ENCODE measurements at places on chromosomes 2 and 18.
A peak's percentile ranks its signal among the peaks of the same experiment; 100 is the strongest.

DNA sequence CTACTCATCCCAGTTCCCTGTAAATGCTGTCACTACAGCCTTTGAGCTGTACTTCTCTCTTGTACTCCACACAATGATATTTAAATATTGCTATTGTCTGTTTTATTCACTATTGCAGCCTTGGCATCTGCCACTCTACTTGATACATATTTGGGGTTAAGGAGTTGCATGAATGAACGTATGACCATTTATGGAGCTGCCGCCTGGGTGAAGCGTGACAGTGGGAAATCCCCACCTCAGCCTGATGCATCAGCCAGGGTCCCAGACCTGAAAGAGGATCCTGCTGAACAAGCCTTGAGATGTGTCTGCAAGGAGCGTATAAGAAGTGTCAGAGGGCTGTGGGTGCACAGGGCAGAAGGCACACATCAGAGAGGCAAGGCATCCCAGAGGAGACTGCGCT, 39.1 kb downstream of the MRPL35 start:
- DNase-seq = no peak

- DNase-seq = peak; percentile 59
Measured at GRCh38 chr2:180730976-180731375, 249.4 kb upstream of the UBE2E3 start.

GRCh38 chr2:70984228-70984575, 5.8 kb downstream of the ANKRD53 start:
- DNase-seq = no peak

DNA sequence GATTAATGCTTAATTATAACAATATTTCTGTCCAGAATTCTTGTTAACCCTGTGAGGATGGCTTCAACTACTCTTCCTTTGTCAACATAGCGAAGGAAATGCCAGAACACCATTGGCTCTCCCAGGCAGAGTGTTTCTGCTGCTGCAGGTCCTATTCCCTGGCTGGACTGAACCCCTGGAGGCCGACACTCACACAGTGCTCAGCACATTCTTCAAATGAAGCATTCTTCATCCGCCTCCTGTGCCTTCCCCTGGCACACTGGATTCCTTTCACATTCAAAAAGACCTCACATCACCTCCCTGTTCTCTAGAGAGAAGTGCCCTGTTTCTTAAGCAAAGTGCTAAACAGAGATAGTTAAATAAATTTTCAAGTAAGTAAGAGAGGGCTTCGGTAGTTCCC, 187.3 kb upstream of the MSH6 start:
- no peak for DNase-seq

DNA sequence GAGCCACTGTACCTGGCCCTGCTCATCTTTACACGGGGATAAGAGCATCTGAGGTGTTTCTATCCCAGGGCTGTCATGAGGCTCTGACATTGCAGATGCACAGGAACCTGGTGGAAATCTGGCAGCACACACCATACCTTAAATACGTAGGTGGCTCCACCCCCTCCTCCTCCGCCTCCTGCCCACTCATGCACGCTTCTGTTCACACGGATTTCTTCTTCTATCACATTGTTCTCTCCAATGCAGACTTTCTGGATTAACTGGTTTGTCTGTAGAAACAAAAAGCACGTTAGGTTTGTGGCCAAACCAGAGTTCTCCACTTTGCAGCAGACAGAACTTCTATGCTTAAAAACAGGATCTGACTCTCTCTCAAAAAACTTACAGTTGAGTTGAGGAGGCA, 118.2 kb downstream of the CLIP4 start:
- no peak for DNase-seq

GRCh38 chr2:238865744-238866355, 18.0 kb downstream of the TWIST2 start:
- DNase-seq = no peak

DNA sequence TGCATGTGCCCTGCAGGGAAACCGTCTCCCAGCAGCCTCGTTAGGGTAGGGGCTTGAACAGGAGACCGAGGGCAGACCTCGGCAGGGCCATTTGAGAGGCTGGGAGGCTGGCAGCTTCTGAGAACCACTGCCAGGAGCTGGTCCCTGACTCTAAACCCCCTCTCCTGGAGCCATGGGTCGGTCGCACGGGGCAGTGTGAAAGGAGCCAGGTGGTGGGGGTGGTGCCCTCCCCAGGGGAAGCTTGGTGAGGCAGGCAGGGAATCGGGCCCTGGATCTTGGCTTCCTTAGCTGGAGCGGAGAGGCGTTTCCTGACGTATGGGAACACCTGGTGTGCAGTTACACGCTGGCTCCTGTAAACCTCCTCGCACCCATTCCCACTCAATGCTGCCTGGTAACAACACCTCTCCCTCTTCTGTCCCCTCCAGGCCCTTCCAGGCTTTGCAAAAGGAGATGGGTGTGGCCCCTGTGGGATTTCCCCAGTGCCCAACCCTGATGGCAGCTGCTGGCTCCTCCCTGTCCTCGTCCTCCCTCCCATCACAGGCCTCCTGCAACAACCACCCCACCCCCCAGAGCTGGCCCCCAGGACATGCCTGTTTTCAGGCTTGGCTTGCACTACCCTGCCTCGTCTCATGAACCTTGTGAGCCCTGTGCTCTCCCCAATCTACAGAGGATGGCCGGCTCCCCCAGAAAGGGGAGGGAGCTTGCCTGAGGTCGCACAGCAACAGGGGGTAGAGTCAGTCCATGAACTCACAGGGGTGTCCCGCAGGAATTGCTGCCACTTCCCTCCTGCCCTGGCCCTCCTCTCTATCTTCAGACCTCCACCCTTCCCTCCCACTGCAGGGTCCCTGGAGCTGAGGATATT, 24.4 kb downstream of the ADRA2B start:
- DNase-seq = no peak

DNA sequence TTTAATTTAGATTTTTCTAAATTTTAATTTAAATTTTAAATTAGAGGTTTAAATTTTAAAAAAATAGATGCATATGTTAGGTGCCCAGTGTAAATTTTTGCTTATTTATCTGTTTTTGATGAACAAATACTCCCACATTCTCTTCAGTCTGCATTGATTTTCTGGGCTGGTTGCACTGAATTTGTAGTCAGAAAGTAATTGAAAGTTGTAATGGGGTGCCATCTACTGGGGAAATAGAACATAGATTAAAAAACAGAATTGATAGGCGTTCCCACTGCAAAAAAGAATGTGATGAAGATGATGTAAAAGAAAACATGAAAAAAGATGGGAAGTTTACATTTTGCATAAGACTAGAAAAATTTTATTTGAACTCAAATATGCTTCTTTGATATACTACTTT, 51.7 kb upstream of the CCDC85A start:
- DNase-seq = peak; percentile 58

GRCh38 chr2:101983928-101984327, 7.8 kb upstream of the IL1R2 start:
- DNase-seq = no peak

DNA sequence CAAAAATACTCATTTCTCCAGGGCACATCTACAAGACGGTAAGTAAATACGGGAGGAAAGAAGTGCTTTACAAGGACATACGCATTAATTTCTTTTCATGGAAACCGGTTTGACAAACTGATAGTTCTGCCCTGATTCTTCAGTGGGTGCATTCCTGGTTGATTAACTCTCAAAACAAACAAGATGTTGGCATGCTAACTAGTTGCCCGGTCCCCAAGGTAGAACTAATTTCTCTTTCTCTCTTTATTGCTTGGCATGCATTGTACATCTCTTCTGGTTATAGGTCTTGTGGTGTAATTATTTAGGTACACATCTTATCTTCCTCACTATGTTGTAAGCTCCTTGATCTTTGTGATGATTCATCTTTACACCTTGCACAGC, 46.9 kb upstream of the SPATS2L start:
- DNase-seq = peak; percentile 15

- no peak for DNase-seq
Measured at GRCh38 chr18:26989842-26990241, 124.3 kb upstream of the AQP4 start.

DNA sequence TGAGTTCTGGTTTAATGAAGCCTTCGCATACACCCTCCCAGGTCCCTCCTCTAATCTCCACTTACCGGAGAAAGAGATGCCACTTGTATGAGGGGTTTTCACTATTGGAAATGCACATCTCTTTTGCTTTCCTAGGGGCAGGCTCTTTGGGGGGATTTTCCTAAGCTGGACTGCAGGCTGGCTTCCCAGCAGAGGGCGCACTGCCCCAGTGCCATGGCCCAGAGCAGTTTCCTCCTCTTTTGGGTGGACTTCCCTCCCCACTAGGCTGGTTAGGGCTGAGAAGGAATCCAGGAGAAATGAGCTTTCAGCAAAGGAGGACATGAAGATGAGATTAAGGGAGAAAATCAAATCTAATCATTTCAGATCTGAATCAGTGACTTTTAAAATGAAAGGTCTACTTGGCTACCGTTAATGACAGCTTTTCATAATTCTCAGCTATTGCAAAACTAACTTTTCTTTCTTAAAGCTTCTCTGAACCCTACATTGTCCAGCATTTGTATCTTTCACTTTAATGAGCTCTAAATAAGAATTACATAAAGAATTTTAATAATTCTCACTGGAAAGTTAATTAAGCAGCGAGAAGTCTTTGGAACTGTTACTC, 784.1 kb upstream of the FANCL start:
- DNase-seq = peak; percentile 29

DNA sequence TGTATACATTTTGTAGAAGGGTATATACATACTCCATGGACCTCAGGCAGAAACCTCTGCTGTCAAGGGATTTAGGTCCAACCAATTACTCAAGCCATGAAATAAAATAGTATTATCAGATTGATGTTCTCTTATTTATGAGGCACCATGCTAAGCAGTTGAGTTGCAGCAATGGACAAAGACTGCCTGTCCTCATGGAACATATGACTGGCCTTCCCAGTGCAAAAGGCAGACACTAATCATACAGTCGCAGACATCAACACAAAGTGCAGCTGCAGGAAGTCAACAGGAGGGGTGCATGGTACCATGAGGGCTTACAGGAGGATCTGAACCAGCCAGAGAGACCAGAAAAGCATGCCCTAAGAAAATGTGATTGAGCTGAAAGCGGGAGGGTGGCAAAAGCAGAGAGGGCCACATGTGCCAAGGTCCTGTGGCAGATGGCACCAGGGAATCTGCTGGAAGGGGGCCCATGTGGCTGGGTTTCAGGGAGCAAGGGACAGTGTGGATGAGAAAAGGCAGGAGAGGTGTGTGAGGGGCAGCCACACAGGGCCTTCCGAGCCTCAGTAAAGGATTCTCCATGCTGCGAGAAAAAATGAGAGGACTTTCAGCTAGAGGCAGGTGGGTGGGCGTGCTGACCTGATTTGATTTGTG, 61.4 kb upstream of the RNF152 start:
- DNase-seq = no peak

GRCh38 chr2:113977660-113978523, 88.0 kb downstream of the ACTR3 start:
- DNase-seq = peak; percentile 87

GRCh38 chr2:199057936-199058335, 399.8 kb downstream of the SATB2 start:
- DNase-seq = no peak

DNA sequence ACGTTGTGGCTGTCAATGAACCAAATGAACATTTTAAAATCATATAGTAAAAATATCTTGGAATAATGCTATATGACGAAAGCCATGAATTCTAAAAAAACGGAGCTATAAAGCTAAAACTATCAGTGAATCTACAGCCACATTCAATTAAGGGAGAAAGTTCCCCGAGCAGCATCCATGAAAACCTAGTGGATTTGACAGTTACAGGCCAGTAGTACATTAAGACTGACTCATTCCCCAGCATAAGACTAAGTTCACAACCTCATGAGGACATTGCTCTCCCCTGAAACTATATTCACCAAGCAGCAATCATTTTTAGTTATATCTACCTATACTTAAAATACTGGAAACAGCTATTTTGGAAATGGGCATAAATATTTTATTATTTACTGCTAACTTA, 36.6 kb downstream of the KIDINS220 start:
- no peak for DNase-seq

- DNase-seq = no peak
Measured at GRCh38 chr18:1779587-1779986, 791.7 kb downstream of the METTL4 start.

GRCh38 chr18:74547860-74548259, 13.6 kb downstream of the CNDP1 start:
- no peak for DNase-seq

- no peak for DNase-seq
Measured at GRCh38 chr2:112821142-112821541, 15.4 kb downstream of the IL1B start.

- DNase-seq = no peak
Measured at GRCh38 chr2:237128845-237129592, 43.3 kb downstream of the COPS8 start.

DNA sequence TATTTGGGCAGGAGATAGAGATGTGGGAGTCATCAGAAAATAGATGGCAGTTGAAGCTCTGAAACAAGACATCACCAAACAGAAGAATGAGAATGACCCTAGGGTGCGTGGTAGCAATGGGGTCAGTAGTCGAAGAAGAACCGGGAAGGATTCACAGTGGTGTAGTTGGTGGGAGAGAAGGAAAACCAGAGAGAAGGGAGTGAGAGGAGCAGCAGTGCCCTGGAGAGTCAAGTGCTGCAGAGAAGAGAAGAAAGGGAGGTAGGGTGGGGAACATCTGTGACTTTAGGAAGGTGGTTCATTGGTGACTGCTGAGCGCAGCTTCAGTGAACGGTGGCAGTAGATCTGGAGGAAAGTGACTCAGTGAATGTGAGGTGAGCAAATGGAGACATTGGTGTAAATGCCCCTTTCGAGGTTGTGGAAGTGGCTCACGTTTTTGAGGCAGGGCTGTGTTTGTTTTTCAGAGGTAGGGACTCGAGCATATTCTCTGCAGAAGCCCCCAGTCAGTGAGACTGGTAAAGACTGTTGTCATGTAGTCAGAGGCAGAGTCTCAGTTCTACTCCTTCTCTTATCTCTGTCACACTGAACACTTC, 36.4 kb downstream of the CDC42EP3 start:
- no peak for DNase-seq

DNA sequence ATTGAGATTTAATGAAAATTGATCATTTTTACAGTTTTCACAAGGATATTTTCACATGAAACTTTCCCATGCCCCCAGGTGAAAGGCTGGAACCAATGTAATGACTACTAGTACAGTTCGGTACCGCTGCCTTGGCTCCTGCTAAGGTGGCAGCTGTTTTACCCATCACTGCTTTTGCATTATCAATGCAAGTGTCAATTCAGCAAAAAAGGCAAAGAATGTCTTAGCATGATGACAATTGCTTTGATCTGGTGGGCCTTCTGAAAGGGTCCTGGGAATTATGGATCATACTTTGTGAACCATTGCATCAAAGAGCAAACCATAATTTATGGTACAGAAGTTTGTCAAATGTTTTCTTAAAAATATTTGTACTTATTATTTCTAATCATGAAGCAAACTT, 107.2 kb downstream of the KYNU start:
- no peak for DNase-seq

- DNase-seq = peak; percentile 84
Measured at GRCh38 chr2:157746234-157746950, 117.7 kb upstream of the ACVR1C start.

GRCh38 chr2:234382131-234382530, 114.8 kb downstream of the ARL4C start:
- DNase-seq = no peak

- no peak for DNase-seq
Measured at GRCh38 chr18:56569416-56569815, 69.0 kb downstream of the TXNL1 start.
